ENCODE measurements at places on chromosomes 7 and 10.

DNA sequence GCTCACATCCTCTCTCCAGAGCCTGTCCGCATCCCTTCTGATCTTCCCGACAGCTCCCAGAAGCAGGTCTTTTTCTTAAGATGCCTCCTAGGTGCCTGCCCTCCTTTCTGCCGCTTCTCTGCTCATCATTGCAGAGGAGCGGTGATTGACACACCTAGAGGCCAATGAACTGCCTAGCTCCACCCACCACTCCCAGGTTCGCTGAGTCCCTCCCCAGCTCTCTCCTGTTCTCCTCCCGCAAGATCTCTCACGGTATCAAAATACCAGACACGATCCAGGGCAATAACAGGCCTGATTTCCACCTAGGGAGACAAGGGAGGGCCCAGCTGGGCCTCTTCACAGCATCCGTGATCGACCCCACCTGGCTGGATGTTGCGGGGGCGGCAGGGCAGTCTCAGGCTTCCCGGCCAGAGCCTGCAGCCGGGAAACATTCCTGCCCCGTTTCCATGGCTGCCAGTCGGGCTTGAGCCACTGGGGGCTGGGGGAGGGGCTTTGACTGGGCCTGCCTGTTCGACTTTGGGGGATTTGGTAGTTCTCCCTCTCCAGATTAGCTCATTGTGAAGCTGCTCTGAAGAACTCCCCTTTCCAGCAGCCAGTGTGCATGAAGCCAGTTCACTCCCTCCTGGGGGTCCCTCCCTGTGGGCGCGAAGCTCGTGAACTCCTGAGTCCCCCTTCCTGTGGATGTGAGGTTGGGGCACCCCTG lies 373.5 kb downstream of the RPS24 start:
- DNase-seq: peak; percentile 87

- no peak for DNase-seq
Observed at GRCh38 chr10:23557777-23558176, 118.9 kb downstream of the OTUD1 start.

GRCh38 chr7:133299676-133300075 lies 46.8 kb downstream of the EXOC4 start:
- no peak for DNase-seq

- peak; percentile 17 for DNase-seq
Observed at GRCh38 chr10:129523031-129523722, 56.1 kb downstream of the MGMT start.

DNA sequence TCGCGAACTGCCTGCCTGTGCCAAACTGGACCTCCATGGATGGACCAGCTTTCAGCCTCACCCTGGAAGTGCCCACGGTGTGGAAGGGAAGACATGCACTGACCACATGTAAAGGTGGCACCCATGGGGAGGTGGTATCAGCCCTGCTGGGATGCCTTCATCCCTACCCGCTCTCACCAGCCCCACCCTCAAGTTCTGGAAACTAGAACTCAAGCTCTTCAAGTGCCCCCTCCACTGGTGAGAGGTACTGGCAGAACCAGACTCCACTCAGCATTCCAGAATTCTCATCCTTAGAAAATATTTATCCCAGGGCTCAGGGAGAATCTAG lies 5.9 kb downstream of the ZNF488 start:
- peak; percentile 33 for DNase-seq

DNA sequence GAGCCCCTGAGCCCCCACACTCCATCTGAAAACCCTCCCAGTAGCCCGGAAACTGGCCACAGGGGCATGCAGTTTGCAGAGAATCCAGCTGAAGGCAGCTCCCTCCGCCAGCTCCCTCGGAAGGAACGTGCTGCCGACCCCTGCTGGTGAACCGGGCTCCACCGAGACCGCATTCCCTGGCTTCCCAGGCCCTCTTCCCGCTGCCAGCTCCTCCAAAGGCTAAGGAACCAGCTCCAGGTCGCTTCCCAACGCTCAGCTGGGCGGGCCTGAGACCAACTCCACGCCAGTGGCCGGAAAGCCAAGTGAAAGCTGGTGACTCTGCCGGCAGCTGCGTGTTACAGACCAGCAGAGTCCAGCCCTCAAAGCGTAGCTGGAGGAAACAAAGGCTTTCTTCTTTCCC lies 35.8 kb downstream of the GPER1 start:
- DNase-seq: peak; percentile 88

- no peak for DNase-seq
Observed at GRCh38 chr7:142353147-142354060, 95.5 kb upstream of the PRSS58 start.

GRCh38 chr10:77230194-77230593 lies 407.4 kb downstream of the KCNMA1 start:
- DNase-seq: no peak

GRCh38 chr10:101817337-101818118 lies 716 bp downstream of the OGA start:
- DNase-seq: peak; percentile 88

DNA sequence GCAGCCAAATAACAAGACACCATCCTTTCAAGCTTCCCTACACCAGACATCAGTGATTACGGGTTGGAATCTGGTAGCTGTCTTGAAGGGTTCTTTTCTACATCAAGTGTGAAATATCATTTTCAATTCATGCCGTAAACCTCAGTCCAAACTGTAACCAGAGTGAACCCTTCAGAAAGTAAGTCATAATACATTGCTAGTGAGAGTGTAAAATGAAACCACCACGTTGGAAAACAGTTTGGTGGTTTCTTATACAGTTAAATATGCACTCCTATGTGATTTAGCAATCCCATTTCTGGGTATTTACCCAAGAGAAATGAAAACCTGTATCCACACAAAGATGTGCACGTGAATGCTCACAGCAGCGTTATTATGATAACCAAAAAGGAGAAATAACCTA lies 25.6 kb upstream of the ZC3HAV1L start:
- DNase-seq: no peak

- no peak for DNase-seq
Observed at GRCh38 chr7:51349820-51350545, 33.4 kb upstream of the COBL start.

DNA sequence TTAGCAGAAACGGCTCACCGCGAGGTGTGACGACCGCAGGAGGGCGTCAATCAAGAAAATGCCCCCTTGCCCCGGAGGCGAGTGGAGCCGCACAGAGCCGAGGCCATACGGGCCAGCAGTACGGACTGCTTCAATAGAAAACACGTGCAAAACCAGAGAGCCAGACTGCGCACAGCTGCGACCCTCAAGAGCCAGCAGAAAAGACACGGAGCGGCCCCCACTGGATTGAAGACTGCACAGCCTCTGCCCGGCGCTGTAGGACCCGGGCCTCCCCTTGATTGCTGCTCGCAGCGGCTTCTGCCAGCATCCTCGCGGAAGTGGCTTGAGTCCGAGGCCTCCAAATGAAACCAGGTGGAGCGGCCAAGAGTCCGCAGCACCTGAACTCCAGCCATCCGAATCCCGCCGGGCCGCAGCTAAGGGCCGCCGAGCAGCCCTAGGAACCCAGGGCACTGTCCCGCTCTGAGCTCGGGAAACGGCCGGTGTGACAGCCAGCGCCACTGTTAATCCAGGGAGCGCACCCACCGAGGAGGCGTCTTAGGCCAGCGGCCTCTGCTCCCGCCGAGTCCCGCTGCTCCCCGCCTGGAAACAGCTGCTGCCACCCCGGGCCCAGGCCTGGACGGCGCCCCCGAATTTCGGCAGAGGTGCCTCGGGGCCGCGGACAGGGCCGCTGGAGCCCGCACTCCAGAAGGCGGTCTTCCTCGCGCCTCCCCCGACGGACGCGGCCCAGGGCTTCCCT lies 660 bp upstream of the HHEX start:
- peak; percentile 58 for DNase-seq

DNA sequence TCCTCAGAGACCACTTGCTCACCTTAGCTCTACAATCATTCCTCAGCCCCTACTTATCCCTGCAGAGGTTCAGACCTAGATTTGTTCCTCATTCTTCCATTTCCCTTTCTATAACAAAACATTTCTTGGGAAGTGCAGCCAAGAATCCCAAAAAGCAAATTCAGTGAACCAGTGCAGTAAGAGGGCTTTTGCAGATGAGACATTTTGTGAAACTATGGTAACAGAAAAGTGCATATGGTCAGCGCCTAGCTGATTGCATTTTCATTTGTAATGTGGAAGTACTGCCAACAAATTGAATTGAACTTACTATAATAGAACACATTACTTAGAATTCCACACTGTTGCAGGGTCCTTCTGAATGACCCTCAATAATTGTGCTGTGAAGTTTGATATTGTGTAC lies 18.6 kb downstream of the AGMO start:
- no peak for DNase-seq

DNA sequence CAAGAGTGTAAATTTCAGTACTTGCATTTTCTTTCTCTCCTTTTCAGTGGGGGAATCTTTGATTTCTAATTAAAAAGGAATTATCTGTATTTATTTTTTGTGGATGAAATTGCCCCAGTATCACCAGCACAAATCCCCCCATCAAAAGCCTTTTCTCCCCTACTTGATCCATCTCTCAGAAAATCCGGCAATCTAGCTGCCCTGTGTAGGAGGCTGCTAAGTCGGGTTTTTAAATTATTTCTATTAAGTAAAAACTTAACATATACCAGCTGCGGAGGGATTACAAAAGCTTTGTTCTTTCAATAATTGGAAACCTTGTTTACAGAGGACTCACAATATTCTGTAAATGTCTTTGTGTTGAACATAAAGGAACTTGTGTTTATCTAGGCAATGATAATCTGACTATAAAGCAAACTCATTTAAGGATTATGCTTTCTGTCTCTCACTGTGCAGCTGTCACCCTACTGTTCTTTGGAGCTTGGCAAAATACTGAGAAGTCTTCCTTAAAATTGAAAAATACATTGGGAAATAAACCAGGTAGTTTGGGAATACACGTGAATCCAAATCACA lies 177.4 kb upstream of the PRR15 start:
- no peak for DNase-seq

GRCh38 chr7:88268858-88269257 lies 37.8 kb downstream of the STEAP4 start:
- DNase-seq: no peak

GRCh38 chr7:28200598-28200997 lies 20.0 kb upstream of the JAZF1 start:
- DNase-seq: no peak

- DNase-seq: no peak
Observed at GRCh38 chr10:35611750-35612149, 6.6 kb downstream of the GJD4 start.

GRCh38 chr7:155341463-155341983 lies 43.8 kb downstream of the INSIG1 start:
- no peak for DNase-seq

DNA sequence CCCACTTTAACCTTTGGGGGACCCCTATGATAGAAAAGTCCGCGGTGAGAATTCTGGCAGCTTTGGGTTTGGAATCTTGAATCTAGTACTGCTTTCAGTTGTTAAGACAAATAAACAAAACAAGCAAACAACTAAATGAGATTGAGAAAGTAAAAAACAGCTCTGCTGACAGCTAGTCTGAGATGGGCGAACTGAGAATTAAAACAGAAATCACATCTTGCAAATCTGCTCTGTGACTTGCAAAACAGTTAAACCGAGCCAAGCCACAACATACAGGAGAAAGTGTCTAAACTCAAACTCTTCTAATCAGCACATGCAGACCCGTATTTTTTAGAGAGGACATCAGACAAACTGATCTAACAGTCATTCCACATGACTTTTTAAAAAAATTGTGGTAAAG lies 110.4 kb downstream of the SH2D4B start:
- DNase-seq: no peak

- DNase-seq: no peak
Observed at GRCh38 chr10:130689743-130690626, 553.8 kb downstream of the GLRX3 start.

- DNase-seq: no peak
Observed at GRCh38 chr7:151342811-151343210, 1.2 kb downstream of the NUB1 start.

DNA sequence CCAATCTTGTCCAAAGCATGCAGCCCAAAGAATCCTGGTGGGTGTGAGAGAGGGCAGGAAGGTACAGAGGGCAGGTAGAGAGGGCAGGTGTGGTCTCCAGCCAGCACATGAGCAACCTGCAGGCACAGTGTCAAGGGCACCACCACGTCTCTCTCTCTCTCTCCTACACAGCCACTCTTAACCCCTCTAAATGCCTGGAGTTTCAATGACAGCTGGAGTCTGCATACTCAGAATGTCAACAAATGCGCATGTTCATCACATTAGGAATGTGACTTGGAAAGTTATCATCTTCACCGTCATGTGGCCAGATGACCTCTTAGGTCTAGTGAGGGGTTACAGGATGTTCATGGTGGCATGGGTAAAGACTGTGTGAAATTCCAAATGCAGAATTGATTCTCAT lies 456.8 kb downstream of the SORCS1 start:
- DNase-seq: no peak

DNA sequence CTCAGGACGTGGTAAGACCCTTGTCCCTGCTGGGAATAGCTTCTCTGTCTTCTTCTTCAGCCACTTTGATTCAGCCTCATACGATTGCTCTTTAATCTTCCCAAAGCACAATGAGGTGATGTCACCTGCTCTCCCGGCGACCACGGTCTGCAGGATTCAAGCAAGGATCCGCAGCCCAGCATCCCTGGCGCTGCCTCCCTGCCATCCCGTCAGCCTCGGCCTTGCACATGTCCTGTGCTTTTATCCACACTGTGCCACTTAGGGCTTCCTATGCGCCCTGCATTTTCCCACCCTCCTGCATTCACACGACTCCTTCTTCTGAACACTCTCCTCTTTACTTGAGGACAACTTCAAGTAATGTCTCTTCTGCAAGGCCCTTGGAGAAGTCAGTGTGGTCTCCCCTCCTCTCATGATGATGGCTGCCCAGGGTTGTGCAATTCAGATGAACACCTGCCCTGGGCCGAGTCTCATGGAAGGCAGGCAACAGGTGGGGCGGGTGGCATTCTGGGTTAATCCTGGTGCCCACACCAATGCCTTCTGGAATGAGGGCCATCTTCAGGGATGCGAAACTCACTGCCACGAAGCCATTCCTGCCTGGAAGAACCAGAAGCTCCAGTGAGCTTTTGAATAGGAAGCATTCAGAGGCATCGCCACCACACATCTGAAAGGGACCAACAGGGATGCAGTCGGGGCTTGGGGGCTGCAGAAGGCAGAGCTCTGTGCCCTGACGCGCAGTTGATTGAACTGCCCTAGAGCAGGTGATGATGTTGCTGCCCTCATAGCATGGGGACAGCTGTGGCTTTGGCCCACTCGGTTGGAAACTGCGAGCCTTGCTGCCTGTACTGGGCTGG lies 287.5 kb downstream of the GLRX3 start:
- DNase-seq: no peak
